ENCODE measurements at places on chromosomes 3 and 15.

- no peak for DNase-seq
These were observed 176.0 kb downstream of the APBA2 start for GRCh38 chr15:29061746-29062145.

DNA sequence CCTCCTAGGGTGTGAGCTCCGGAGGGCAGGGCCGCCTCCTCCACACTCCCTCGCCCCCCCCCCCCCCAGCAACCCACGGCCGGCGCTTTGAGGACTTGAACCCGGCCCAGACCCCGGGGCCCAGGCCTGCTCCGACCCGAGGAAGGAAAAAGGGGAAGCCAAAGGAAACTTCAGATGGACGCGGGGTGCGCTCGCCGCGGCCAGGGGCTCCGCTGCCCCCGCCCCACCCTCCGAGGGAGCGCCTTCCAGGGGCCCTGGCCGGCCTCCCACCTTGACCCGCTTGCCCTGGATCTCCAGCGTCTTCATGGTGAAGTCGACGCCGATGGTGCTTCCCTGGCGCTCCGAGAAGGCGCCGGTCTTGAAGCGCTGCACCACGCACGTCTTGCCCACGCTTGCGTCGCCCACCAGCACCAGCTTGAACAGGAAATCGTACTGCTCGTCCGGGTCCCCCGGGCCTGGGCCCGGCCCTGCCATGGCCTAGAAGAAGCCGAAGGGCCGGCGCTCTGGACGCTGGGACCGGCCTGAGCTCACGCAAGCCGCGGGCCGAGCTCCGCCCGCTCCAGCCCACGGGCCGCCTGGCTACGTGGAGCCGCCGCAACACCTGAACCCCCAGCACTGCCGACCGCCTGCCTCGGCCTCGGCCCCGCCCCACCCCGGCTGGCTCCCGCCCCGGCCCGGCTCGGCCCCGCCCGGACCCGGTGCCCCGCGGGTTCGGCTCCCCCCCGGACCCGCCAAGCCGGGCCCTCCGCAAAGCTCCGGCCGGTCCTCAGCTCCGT lies 400 bp downstream of the RAB43 start:
- no peak for DNase-seq

DNA sequence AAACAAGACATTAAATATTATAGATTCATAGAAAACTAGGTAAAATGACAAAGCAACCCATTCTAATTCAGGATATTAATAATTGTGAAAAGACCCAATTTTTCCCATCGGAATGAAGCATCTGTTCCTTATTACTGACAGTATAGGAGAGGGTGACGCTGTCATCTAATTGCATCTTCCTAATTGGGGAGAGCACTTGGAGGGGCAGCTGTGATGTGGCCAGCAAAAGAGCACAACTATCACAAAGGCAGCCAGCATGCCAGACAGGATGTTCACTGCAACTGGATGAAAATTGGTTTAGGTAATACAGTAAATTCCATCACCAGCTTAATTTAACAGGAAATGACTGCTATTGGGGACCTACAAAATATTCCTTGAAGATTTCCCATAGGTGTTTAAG lies 21.9 kb upstream of the MINAR1 start:
- DNase-seq, result no peak

DNA sequence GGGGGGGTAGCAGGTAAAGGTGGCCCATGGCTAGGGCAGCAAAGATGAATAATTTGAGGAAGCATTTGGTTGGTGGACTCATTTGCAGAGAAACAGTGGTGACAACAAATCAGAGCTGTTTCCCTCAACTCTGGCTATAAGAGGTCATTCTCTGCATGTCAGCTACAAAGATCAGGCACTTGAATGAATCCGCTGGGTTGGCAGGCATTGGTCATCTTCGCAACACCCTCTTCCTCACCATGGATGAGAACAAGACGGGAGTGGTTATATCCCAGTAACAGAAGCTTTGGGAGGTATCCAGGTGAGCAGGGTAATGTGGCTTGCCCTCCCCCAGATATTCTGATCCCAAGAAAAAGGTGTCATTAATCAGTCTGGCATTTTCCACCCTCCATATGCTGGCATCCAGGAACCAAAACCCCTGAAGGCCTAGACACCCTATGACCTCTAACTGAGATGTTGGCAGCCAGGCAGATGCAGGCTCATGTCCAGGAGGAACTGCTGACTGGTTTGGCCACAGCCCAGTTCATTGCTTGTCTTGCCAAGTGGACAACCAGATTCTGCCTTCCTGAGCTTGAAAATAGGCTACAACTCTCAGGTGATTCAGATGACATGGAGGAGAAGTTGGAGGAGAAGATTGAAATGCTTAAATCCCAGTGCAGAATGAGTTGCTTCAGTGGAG lies 108.9 kb upstream of the TRIM42 start:
- no peak for DNase-seq

- no peak for DNase-seq
These were observed 454.8 kb downstream of the EPHA6 start for GRCh38 chr3:97269202-97269601.

DNA sequence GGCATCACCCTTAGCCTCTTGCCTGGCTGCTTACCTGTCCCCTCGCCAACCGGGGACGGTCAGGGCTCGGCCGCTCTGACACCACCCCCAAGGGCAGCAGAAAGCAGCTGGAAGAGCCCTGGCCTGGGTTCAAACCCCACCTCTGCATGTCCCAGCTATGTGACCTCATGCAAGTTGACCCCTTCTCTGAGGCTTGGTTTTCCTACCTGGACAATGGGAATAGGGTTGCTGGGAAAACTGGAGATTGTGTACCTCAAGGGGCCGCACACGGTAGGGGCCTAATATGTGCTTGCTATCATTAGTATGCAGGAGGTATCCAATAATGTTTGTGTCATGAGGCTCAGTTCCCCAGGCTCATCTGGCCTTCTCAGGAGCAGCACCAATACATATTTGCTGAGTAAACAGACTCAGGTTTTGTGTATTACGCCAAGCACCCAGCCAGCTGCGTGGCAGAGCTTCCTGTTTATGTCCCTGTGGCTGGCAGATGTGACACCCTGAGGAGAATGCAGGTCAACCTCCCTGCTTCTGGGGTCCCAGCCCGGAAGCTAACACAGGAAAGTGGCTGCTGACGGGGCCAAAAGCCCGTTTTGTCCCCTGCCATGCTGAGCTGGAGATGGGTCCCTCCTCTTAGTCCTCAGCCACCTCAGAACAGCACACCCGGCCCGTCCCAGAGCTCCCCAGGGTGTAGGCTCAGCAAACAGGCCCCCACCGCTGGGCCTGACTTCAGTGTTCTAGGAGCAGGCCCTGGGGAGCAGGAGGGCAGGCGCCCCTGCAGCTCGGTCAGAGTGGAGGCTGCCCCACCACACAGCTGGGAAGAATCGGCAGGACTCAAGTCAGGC lies 29.7 kb downstream of the PLXND1 start:
- peak; percentile 21 for DNase-seq

GRCh38 chr3:187906920-187907319 lies 161.7 kb upstream of the BCL6 start:
- no peak for DNase-seq

- no peak for DNase-seq
These were observed 311.5 kb downstream of the NLGN1 start for GRCh38 chr3:173709026-173709425.

DNA sequence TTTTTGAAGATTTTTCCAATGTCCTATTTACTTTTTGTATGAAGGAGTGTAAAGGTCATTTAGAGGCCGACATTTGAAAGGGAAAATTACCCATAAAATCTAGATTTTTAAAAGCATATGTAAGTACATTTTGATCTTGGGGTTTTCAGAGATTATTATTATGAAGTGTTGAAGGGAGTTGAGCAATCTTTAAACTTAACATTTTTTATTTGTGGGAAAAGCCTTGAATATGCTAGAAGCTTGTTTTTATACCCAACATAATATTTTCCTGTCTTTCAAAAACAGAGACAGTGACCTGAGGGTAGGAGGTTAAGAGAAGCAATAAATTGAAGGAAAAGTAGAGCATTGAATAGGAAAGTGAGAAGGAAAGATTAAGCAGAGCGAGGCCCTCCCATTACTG lies 85.7 kb downstream of the SLMAP start:
- no peak for DNase-seq

DNA sequence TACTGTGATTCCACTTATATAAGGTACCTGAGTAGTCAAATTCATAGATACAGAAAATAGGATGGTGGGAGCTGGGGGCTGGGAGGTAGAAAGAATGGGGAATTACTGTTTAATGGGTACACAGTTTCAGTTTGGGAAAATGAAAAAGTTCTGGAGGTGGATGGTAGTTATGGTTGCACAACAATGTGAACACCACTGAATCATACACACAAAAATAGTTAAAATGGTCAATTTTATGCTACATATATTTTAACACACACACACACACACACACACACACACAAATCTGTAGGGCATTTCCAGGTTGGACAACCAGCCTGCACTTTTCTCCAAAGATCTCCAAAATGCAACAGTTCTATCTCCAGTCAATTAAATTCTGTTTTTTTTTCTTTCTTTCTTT lies 1.4 kb downstream of the CCDC32 start:
- no peak for DNase-seq

DNA sequence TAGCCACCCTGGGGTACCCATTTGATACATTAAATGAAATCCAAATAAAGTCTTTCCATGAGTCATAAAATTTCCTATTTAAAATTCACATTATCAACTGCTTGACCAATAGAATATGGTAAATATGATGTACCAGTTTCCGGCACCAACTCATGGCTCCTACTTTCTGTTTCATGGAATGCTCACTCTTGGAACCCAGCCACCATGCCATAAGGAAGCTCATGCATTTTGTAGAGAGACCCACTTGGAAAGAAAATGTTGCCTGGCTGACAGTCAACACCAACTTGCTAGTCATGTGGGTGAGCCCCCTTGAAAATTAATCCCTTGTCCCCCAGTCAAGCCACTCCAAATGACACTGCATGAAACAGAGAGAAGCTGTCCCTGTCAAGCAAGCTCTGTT lies 57.2 kb downstream of the WWTR1 start:
- no peak for DNase-seq

- no peak for DNase-seq
These were observed 495 bp downstream of the CDC25A start for GRCh38 chr3:48187579-48188265.

- no peak for DNase-seq
These were observed 91.5 kb upstream of the ACP3 start for GRCh38 chr3:132225664-132226063.

DNA sequence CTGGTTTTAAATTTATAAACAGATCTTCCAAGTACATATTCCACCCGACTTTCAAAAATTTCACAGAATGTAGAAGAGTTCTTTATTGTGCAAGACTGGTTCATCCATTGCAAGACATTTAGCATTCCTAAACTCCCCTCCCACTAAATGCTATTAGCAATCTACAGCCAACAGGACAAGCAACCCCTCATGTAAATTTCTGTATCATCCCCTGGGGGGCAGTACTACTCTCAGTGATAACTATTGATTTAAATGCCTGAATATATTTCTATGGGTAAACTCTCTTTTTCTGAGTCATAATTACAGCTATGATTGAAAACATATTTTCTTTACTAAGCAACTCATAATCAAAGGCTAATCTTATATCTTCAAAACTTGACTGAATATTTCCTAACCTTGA lies 10.7 kb upstream of the SLC15A2 start:
- no peak for DNase-seq

DNA sequence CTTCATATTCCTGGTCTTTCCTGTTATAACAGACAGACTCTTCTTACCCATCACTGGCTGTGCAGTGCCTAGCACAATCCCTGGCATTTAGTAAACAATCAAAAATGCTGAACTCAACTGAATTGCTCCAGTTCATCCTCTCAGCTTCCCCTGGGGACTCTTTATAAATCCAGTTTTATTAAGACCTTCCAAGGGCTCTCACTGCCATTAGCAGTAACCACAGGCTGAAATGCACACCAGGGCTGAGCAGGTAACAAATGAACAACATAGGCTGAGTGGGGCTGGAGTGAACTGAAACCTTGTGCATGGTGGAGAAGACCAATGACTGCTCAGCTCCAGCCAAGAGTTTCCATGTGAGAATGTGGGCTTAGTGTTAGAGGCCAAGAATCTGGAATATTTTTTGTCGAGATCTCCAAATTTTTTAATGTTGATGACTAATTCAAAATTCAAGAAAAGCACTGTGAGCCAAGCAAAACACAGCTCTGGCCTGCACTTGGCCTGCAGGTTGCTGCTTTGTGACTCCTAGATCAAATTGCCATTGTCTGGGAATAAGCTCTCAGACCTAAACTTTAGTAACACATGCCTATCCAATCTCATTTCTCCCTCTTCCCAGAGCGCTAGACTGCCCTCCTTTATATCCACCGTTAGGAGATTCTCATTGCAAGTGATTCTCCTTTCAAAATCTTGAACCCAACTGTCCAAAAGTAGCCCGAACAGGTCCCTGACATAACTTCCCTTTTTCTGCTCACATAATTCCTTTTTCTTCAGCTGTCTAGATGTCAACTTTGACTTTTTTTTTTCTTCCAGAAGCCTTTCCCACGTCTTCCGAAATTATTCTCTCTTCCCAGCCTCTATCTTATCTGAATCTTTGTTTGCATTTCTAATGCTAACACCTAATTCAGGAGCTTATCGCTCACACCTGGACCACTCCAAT lies 7.4 kb downstream of the SQOR start:
- no peak for DNase-seq

DNA sequence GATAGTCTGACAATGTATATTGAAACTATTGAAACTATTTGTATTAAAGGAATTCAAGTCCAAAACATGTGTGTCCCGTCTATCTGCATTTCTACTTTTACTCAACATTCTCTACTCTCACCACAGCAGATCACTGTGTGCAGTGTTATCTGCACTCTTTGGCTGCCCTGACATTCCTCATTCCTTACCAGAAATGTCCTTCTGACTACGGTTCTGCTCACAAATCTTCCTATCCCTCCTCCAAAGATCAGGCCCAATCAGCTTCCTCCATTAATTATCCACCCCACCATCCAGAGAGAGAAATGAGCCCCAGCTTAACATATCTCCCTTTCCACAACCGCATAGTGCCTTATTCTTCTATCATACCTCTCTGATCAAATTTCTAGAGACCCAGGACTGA lies 94.7 kb downstream of the TBL1XR1 start:
- no peak for DNase-seq

DNA sequence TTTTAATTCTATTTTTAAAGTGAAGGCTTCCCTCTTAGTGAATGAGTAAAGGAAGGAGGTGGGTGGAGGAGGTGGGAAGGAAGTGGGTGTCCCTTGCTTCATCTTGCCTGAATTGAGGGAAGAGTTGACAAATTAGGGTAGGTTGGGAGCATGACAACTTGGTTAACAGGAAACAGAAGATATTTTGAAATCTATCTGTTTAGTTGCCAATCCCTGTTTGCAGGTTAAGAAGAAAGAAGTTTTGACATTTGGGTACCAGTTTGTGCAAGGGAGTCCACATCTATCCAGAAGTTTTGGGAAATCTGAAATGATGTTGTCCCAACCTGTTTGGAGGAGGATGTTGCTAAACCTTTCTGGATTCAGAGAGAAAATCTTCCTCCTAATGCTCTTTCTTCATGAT lies 204.1 kb upstream of the SUCLG2 start:
- DNase-seq, result no peak
